ENCODE measurements at places on chromosomes 7 and 10.

DNA sequence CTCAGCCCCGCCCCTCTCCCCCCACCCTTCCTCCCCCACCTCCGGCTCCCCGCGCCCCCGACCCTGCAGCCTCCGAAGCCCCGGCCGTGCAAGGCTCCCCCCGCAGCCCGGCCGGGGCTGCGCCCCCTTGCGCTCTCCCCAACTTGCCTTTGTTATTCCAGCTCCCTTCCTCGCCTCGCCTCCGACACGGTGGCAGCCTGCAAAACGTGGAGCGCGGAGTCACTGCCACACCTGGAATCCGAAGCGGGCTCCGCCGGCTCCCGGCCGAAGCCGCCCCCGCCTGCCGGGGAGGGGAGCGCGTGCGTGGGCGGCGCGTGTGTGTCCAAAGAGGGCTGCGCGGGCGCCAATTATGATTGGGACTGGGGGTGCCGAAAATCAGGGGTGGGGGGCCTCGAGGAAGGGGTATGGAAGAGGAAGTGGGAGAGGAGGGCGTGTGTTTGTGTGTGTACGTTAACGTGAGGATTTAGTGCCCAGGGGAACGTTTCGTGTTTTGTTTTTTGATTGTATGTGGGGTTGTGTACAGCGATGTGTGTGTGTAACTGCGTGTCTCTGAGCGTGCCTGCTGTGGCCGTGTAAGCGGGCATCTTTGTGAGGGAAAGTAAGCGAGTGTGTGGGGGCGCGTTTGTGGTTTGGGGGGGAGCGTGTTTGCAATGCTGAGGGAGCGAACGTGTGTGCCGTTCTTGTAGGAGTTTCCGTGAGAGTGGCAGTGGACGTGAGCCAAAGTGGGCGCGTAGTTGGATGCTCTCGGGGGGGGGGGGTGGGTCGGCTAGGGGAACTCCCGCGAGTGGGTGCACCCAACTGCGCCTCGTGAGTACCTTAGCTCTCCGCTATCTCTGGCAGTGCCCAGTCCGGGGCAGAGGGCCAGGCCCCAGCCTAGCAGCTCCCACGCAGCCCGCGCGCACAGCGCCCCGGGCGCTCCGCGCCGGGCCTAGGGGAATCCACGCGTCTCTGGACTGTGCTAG, 1.2 kb upstream of the ZMIZ1 start:
- peak; percentile 91 for DNase-seq

DNA sequence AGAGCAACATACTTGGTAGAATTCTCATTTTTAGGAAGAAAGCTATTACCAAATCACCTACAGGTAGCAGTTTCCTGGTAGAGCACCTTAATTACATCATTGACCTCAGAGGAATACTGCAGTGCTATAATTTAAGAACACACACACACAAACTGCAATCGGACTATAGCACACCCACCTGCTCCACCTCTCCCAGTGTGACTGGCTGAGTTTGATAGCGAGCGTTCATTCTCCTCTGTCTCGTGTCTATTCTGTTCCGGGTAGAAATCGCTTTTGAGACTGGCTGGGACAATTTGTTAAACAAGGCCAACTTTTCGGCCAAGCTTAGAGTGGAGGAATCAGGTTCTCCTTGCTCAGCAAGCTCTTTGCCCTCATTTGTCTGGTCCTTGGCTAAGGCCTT, 110.5 kb downstream of the SVIL start:
- DNase-seq, result no peak

DNA sequence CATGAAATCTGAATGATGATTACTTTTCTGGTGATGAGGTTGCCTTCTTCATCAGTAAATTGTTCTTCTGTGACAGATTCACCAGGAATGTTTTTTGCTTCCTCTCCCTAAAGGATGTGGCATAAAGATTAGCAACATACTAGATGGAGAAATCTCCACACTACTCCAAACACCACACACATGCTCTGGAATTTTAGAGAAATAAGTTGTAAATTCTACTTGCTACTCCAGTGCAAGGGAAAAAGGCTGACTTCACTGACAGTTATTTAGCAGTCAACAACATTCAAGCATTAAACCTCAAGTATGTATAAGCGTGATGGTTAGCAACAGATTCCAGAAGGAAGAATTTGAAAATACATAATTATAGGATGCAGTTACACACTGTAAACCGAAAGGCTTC, 137.9 kb upstream of the CCDC6 start:
- no peak for DNase-seq

DNA sequence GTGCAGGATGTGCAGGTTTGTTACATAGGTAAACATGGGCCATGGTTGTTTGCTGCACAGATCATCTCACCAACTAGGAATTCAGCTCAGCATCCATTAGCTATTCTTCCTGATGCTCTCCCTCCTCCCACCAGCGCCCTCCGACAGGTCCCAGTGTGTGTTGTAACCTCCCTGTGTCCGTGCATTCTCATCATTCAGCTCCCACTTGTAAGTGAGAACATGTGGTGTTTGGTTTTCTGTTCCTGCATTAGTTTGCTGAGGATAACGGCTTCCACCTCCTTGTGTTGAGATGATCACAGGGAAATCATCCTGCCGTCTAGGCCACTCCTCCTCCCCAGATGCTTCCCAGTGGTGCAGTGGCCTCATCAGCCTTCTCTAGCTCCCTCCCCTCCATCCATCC, 261.6 kb upstream of the GALNT17 start:
- DNase-seq, result no peak

- DNase-seq, result no peak
Observed at GRCh38 chr7:116653646-116654045, 18.4 kb upstream of the MET start.

DNA sequence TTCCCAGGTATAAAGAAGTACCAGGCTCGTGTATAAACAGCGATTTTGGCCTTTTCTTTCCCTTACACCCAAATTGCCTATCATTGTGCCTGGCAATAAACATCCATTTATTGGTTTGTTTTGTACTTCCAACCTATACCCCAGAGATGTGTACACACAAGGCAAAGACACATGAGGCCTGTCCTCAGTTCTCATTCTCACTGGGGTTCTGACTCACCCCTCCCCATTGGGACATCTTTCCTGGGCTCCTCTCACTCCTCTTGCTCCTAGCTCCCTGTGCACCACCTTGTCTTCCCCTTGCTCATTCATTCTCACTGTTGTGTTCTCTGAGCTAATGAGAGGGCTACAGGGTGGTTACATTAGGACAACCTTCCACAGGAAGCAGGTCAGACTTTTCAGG, 240.7 kb downstream of the ANK3 start:
- no peak for DNase-seq

GRCh38 chr10:71663311-71663710, 56.3 kb downstream of the C10orf105 start:
- DNase-seq, result no peak

DNA sequence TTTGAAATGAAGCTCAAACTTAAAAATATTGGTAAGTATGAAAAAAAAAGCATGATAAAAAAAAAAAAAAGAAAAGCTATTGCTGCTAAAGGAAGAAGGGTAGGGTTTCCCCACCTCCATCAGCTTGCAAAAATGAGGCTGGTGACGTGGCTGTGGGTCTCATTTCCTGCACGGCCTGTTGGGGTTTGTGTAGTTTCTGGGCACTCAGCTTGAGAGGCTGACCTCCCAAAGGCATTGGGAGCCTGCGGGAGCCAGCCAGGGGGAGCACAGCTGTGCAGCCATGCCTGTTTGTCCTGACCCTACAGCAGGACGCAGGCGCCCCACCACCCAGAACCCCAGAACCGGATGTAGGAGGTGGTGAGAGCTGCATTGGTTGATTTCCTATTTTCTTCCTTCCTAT, 48.8 kb upstream of the CARD11 start:
- peak; percentile 77 for DNase-seq

DNA sequence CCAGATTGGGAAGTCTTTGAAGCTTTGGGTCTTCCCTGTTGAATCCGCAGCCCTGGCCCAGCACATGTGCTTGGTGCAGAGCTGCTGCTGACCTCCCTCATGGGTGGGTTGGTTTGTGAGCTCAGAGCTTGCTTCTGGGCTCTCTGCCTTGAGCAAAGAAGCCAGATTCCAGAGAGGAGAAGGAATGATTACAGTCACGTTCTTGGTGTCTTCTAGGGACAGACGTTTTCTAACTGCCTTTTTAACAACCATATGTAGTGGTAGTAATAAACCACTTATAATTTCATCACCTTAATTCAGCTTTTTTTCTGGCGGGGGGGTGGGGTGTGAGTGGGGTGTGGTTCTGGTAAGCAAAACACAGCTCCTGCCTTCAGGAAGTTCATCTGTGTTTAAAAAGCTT, 39.5 kb downstream of the LRMDA start:
- DNase-seq, result no peak

DNA sequence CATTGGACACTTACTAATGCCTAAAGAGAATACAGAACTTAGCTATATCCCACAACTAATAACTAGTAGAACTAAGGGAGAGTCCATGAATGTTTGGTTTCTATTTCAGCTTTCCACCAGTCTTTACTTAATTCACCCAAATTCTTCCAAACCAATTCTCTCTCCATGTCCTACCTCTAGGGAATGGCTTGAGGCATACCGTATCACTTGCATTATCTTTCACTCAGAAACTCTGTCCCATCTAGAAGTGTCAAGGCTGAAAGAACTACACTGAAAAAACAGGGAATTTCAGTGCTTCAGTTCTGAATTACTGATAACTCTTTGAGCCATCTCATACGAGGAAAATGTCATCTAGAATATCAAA, 758 bp downstream of the TMEM168 start:
- DNase-seq, result peak; percentile 1

- DNase-seq, result no peak
Observed at GRCh38 chr7:155995183-155995612, 182.9 kb upstream of the SHH start.

DNA sequence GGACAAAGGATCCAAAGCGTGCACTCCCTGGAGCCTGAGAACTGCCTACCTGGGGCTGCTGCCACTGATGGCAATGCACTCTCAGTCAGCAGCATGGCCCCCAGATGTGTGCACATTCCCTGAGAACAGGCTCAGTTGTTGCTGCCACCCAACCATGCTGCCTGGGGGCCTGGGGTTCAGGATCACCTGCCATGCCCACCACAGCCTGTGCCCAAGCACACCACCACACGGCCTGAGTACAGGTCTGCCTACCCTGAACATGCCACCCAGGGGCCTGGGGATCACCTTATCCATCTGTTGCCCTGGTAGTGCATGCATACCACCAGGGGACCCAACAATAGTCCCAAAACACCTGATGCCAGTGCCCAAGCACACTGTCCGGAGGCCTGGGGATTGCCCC, 1174.5 kb downstream of the SORCS1 start:
- DNase-seq, result no peak

DNA sequence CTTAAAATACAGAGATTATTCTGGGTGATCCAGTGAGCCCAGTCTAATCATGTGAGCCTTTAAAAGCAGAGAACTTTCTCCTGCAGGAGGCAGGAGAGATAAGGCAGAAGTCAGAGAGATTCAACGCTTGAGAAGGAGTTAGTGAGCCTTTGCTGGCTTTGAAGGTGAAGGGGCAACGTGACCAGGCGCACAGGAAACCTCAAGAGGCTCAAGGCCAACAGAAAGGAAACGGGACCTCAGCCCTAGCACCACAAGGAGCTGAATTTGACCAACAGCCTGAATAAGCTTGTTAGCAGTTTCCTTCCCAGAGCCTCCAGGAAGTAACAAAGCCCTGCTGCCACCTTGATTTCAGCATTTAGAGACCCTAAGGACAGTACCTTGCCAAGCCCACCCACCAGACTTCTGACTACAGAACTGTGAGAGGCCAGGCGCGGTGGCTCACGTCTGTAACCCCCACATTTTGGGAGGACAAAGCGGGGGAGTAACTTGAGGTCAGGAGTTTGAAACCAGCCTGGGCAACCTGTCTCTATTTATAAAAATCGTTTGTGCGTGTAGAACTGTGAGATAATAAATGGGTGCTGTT, 87.3 kb upstream of the KAT6B start:
- peak; percentile 17 for DNase-seq

GRCh38 chr10:33665501-33665900, 331.0 kb upstream of the NRP1 start:
- peak; percentile 51 for DNase-seq

DNA sequence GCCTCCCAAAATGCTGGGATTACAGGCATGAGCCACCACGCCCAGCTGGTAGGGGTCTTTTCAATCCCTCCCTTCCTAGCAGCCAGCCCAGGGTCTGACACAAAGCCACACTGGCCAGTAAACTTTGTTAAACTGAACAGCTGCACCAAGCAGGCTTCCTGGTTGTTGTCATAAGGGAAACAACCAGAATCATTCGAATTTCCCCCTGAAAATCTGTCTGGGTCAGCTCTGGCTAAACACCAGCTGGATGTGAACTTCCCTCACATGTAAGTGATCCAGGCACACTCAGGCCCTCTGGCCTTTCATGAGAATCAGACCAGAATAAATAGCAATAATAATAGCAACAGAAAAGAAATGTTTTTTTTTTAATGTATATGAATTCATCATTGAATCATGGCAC, 7.4 kb downstream of the IMPDH1 start:
- peak; percentile 74 for DNase-seq

DNA sequence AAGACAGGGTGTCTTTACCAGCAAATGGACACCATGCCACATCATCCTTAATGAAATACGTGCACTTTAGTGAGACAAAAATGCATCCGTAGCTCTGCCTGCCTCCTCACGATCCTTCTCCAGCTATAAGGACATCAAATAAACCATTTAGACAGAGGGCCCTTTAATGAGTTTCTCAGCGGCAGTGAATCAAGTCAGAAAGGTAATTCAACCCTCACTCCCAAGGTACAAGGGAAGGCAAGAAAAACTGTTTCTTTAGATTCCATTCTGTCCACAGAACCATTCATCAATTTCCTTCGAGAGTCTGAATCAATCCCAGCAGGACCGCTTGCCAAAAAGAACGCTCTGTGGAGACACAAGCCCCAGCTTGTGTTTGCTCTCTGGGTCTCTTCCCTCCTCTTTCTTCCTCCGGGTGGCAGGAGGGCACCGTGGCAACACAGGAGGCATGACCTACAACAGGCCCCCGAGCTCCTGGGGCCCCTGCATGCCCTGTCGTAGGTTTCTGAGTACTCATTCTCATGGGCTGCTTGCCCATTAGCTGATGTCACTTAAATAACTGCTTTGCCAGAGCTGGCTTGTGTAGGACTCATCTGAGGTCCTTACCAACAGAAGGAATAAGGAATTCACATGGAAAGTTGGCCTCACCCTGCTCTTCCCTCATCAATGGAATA, 297.8 kb upstream of the PRKCQ start:
- no peak for DNase-seq

DNA sequence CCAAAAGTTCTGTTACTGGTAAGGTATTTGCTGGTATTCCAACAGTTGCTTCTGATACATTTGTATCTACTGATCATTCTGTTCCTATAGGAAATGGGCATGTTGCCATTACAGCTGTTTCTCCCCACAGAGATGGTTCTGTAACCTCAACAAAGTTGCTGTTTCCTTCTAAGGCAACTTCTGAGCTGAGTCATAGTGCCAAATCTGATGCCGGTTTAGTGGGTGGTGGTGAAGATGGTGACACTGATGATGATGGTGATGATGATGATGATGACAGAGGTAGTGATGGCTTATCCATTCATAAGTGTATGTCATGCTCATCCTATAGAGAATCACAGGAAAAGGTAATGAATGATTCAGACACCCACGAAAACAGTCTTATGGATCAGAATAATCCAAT, 131.0 kb downstream of the AASS start:
- no peak for DNase-seq
